Activated B cell treated with CpG ODN at 0.5 μM for 24 hours (primary cell): ENCODE measurements at places on chromosomes 5 and 9. TPM values are rescaled to one million over a fixed set of nuclear protein-coding genes. Genes with fewer than 3 reads are reported as not detected.

GRCh38 chr5:146205499-146206202, 2.2 kb downstream of the RBM27 start:
- peaks cover 37% of the 10 kb centered on the region for H3K4me1 ChIP-seq
- DNase-seq: no peak
- H3K27me3 ChIP-seq: no peaks in the 10 kb centered on the region
- no peak overlapping the region for H3K4me3 ChIP-seq
- H3K27ac ChIP-seq: no peak overlapping the region

- peaks cover 1% of the 10 kb centered on the region for H3K27me3 ChIP-seq
- no peaks in the 10 kb centered on the region for H3K4me1 ChIP-seq
Observed at GRCh38 chr5:175288048-175288621, 155.8 kb downstream of the DRD1 start.

GRCh38 chr5:110179321-110179720, 489.6 kb downstream of the MAN2A1 start:
- H3K27ac ChIP-seq: no peak overlapping the region
- no peaks in the 10 kb centered on the region for H3K27me3 ChIP-seq
- no peaks in the 10 kb centered on the region for H3K36me3 ChIP-seq
- H3K4me1 ChIP-seq: no peaks in the 10 kb centered on the region

- H3K4me1 ChIP-seq: no peaks in the 10 kb centered on the region
- H3K36me3 ChIP-seq: no peaks in the 10 kb centered on the region
- H3K27me3 ChIP-seq: peaks cover 3% of the 10 kb centered on the region
- no peak for DNase-seq
- no peak overlapping the region for H3K4me3 ChIP-seq
Observed at GRCh38 chr9:70428781-70429180, 14.3 kb upstream of the KLF9 start.

DNA sequence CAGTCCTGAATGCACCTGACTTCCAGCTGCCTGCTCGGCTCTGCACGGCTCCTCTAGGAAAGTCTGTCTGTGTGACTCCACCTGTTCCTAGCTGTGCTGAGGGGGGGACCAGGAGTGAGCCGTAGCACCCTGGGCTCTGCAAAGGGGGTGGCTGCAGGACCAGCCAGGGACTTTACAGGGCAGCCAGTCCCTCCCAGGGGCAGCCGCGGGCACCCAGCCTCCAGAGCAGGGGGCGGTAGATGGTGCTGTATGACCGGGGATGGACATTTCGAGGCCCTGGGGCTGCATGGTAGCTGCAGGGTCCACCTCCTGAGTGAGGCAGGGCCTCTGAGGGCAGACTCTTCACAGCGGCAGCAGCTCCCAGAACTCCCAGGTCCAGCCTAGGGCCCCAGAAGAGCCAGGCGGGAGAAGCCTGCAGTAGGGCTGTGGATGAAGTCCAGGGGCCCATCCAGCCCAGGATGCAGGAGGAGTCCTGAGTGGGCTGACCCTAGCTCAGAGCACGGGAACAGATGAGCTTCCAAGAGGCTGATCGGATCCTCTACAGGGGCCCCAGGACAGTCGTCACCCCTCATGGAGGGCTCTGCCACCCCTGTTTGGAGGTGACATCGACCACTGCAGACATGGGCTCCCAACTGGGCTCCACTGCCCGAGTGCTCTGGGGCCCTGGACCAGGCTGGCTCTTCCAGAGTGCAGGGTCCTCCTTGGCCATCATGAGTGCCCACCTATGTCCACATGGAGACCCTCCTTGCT, 105.4 kb downstream of the ZNF354C start:
- DNase-seq: no peak
- no peak overlapping the region for H3K4me3 ChIP-seq
- no peaks in the 10 kb centered on the region for H3K36me3 ChIP-seq
- H3K4me1 ChIP-seq: peaks cover 3% of the 10 kb centered on the region

DNA sequence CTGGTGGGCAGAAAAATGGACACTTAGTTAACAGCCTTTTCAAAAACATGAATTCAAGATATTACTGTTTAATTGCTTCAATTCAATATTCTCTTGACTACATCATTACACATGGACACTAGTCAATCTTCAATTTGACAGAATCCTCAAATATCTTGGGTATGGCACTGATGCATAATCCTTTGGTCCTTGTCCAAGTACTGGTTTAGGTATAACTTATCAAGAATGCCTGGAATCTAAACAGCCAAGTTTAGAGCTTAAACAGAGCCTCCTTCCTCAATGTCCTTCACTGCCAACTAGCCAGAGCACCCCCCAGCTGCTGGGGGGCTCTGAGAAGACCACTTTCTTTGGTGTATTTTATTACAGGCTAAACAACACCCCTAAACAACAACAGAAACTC, 61.6 kb upstream of the ERCC6L2 start:
- H3K4me1 ChIP-seq: no peaks in the 10 kb centered on the region
- no peak for DNase-seq
- H3K4me3 ChIP-seq: no peak overlapping the region
- H3K36me3 ChIP-seq: peaks cover 3% of the 10 kb centered on the region
- no peak overlapping the region for H3K27ac ChIP-seq
- no peaks in the 10 kb centered on the region for H3K27me3 ChIP-seq

DNA sequence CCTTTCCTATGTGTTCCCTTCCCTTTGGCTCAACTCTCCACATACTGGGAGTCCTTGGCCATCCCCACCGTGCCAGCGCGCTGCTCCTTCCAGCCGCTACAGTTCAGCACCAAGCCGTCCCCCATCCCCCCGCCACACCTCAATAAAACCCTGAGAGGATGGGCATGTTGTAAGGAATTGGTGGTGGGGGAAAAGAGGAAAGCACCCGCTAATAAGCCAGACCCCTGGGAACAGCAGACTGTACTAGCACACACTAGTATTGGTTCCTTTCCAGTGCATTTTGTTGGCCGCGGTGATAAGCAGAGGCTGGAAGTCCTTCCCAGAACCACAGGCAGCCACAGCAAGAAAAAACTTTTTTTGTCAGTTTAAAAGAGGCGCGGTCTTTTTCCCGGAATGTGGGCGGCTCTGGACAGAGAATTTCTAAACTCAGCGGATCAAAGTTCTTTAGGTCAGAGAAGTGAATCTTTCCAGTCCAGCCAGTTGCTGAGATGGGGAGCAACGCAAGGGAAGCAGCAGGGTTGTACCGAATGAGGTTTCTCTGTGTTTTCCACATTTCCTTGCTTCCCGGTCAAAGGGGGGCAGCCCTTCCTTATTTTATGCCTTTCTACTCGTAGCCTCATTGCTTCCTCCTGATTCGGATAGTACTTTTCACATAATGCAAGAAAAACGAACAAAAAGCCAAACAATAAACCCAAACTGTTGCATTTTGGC, 2.1 kb downstream of the CHSY3 start:
- peaks cover 15% of the 10 kb centered on the region for H3K4me1 ChIP-seq
- DNase-seq: no peak
- H3K27ac ChIP-seq: no peak overlapping the region
- peaks cover 34% of the 10 kb centered on the region for H3K27me3 ChIP-seq

DNA sequence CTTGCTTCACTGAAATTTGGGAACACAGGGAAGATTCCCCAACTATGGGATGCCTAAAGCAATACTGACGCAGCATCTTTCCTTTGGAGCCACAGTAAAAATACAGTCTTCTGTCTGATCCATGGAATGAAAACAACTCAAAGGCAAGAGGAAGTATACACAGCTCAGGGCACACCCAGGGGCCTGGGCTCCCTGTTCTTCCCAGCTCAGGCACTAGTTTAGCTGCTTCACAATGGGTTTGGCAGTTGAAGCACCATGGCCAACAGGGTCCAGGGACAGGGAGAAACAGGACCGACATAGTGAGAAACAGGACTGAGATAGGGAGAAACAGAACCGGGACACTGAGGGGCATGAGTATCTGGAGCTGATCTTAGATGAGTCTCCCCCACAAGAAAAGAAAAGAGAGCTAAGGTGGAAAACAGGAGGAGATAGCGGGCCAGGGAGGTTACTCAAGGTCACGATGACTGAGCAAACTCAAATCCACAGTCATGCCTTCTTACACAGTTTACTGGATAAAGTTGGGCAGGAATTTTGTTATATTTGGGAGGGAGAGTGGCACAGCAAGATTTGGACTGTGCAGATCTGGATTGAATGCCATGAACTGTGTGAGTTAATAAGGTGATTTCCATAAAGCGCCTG, 198.8 kb downstream of the SMARCA2 start:
- H3K36me3 ChIP-seq: no peaks in the 10 kb centered on the region
- no peaks in the 10 kb centered on the region for H3K27me3 ChIP-seq
- H3K27ac ChIP-seq: no peak overlapping the region
- H3K4me1 ChIP-seq: peaks cover 3% of the 10 kb centered on the region
- H3K4me3 ChIP-seq: no peak overlapping the region

DNA sequence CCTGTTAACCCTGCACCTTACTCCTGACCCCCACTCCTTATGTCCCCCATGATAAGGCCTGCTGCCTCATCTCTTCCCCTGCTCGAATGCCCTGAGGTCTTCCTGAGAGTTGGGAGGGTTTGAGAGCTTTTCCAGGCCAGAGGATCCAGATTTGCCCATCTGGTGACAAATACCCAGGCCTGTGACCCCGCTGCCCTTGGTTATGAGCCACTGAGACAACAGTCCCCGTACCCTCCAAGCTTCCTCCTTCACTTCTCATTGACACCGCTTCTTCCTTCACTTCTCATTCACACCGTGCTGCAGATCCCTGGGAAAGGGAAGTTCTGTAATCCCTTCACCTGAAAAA, 593 bp downstream of the GM2A start:
- no peaks in the 10 kb centered on the region for H3K27me3 ChIP-seq
- peaks cover 71% of the 10 kb centered on the region for H3K4me1 ChIP-seq
- H3K4me3 ChIP-seq: peak overlapping the region; percentile 96
- no peak for DNase-seq

- no peaks in the 10 kb centered on the region for H3K4me1 ChIP-seq
- no peak overlapping the region for H3K4me3 ChIP-seq
- no peak for DNase-seq
- H3K27ac ChIP-seq: no peak overlapping the region
- peaks cover 3% of the 10 kb centered on the region for H3K27me3 ChIP-seq
Observed at GRCh38 chr5:42842921-42843641, 31.4 kb upstream of the SELENOP start.

DNA sequence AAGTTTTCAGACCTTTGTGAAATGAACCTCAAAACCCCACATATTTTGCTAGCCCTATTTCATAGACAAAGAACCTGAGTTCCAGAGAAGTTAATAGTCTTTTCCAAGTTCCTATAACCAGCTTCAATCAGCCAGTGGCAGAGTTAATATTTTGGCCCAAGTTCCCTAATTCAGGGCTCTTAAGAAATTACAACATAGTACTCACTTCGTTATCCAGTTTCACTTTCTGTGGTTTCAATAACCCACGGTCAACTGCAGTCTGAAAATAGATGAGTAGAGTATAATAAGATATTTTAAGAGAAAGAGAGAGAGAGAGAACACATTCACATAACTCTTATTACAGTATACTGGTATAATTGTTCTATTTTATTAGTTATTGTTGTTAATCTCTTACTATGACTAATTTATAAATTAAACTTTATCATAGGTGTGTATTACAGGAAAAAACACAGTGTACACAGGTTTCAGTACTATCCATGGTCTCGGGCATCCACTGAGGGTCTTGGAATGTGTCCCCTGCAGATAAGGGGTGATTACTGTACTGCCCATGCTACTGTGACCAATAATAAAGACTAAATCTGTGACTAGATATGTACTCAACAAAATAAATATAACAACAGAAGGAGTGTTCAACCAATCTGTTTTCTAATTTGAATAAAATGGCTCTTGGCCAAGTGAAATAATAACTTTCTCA, 9.3 kb upstream of the MYOT start:
- H3K36me3 ChIP-seq: no peaks in the 10 kb centered on the region
- peak overlapping the region; percentile 74 for H3K27ac ChIP-seq
- H3K4me3 ChIP-seq: peak overlapping the region; percentile 61
- H3K4me1 ChIP-seq: peaks cover 31% of the 10 kb centered on the region

DNA sequence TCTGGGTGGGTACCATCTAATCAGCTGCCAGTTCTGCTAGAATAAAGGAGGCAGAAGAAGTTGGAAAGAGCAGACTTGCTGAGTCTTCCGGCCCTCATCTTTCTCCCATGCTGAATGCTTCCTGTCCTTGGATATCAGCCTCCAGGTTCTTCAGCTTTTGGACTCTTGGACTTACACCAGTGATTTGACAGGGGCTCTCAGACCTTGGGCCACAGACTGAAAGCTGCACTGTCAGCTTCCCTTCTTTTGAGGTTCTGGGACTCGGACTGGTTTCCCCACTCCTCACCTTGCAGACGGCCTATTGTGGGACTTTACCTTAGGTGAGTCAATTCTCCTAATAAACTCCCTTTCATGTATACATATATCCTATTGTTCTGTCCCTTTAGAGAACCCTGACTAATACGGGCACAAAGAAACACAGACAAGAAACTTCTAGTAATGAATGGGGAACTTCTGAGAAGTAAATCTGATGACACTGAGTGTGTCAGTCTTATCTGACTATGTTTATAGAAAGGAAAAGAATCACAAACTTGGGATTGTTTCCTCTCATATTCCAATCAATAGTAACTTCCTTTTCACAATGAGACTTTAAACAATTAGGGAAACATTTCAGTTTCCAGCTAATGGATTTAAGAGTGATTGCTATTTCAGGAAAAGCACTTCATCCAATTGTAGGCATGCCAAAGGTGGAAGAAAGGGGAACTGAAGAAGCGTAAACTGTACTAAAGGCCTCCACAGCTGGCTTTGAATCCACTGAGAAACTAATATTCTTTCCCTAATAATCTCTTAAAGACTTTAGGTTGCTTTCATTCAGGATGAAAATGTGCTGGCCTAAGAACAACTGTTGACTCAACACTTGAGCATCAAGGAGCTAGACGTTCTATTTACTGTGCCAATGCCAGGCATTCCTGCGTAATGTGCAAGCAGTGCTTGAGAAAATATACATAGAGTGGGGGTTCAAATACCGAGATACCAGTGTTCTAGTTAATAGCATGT, 127.9 kb upstream of the PTGER4 start:
- no peak for DNase-seq
- H3K27me3 ChIP-seq: no peaks in the 10 kb centered on the region
- no peaks in the 10 kb centered on the region for H3K36me3 ChIP-seq

DNA sequence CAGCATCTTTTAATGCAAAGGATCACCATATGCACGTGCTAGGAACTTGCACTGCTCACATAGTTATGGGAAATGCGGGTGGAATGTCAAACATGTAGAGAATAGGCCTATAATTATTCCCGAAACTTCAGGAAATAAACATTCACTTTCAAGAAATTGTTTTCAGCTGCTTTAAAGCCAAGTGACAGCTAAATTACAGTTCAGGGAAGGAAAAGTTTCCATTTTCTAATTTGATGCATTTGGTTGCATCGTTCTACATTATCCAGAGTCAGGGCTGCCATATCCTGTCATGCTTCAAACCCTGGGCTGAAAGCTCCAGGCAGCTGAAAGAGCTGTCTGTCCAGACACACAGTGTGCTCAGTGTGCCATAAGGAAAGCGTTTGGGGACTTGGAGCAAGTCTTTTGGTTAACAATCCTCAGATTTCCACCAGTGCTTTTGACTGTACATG, 518.1 kb downstream of the CSNK1G3 start:
- no peak overlapping the region for H3K4me3 ChIP-seq
- no peaks in the 10 kb centered on the region for H3K27me3 ChIP-seq
- H3K4me1 ChIP-seq: peaks cover 28% of the 10 kb centered on the region
- H3K36me3 ChIP-seq: no peaks in the 10 kb centered on the region

GRCh38 chr5:54224103-54224826, 86.1 kb downstream of the ARL15 start:
- no peaks in the 10 kb centered on the region for H3K27me3 ChIP-seq
- peaks cover 25% of the 10 kb centered on the region for H3K4me1 ChIP-seq
- H3K27ac ChIP-seq: no peak overlapping the region
- H3K36me3 ChIP-seq: no peaks in the 10 kb centered on the region
- DNase-seq: no peak

TENT4A gene
- total RNA-seq: 42.4 and 51.2 TPM in 2 replicates

PIGO gene
- 30.4 and 34.1 TPM in 2 replicates for total RNA-seq

RFESD gene
- 1.8 and 2.4 TPM in 2 replicates for total RNA-seq

HTR1A gene
- total RNA-seq: not detected in 2 replicates

PTPN3 gene
- total RNA-seq: 0.05 and 0.09 TPM in 2 replicates

GLRA1 gene
- not detected in 2 replicates for total RNA-seq

SOHLH1 gene
- not detected in 2 replicates for total RNA-seq

ATG10 gene
- total RNA-seq: 5.3 and 7.3 TPM in 2 replicates

CATSPER3 gene
- total RNA-seq: 0.95 and 0.98 TPM in 2 replicates

SPATA31E1 gene
- not detected in 2 replicates for total RNA-seq

MRPS2 gene
- total RNA-seq: 35.1 and 39.7 TPM in 2 replicates
